Amniotic epithelial cell (primary cell): ENCODE measurements at places on chromosomes 11 and 22.

DNA sequence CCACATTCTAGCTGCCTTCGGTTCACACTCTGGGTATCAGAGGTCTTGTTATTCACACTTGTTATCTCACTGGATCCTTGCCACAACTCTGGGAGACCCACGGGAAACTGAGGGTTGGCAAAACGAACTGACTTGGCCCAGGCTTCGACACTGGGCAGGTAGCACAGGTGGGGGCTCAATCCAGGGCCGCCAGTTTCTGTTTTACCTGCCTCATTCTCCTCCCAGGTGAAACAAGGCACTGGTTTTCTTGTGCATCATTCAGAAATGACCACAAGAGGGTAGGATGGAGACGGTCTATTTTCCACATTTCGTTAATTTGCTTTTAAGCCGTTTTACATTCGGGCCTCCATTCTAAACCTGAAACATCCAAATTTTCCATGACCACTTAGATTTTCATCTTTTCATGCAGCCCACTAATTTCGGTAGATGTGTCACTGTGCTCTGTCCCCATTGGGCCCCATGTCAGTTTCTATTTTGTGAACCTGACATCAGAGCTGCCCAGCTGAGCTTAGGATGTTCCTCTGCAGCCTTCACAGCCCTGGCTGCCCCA, 108.1 kb downstream of the KIAA1671 start:
- DNase-seq, result no peak

DNA sequence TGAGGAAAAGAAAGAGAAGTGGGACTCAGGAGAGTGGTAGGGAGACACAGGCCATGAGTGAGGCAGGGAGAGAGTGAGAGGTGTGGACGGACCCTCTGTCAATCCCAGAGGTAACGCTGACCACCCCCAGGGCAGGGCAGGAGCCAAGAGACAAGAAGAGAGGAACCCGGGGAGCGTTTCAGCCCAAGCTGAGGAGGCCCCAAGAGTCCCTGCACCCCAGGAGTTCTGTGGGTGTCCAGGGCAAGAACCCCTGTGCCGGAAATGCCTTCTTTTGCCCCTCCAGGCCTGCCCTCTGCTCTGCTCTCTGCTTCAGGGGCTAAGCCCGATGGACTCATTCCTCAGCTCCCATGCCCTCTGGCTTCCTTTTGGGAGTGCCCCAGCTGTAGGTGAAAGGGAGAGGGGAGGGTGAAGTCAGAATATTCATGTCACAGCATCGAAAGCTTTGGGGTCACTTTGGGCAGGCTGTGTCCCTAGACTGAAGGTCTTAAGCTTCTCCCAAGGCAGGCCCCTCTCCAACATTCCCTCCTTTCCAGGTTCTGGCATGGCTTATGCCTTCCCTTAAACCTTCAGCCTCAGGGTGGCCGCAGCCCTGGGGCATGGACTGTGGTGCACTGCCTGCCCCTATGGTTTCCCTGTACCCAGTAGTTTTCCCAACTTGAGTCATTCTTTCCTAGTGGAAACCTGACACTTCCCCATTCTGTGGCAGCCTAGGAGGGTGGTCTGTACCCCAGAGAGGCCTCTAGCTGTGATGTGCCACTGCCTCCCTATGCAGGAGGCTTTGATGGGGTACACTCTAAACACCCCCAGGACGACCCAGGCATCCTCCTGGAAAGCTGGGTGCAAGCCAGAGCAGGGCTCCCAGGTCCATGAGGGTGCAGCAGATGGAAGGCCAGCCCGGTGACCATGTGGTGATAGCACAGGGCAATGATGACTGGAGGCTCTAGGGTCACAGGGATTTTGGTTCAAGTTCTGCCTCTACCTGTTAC, 27.1 kb downstream of the MYEOV start:
- DNase-seq, result no peak

DNA sequence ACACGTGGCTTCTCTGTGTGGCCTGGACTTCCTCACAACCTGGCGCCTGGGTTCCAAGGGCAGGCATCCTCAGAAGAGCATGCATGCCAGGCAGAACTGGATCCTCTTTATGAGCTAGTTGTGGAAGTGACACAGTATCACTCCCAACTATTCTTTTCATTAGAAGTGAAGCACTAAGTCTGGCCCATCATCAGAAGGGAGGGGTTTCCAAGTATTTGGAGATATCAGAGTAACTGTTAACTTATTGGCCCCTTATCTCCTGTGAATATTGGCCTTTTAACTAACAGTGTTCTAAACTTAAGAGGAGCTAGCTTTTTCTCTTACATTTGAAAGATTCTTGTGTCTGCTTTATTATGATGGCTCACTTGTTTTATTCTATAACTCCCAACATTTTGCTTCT, 35.5 kb downstream of the FDX1 start:
- no peak for DNase-seq

DNA sequence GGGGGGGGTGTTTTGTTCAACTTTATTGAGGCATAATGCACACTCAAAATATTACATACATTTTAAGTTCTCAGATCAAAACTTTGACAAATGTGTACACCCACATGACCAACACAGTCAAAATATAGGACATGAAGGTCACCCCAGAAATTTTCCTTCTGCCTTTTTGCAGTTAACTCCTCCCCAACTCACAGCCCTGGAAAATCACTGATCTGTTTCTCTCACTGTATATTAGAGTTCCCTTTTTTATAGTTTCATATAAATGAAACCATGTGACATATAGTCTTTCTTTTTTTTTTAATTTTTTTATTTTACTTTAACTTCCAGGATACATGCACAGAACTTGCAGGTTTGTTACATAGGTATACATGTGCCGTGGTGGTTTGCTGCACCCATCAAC, 4.6 kb downstream of the TMPRSS5 start:
- no peak for DNase-seq

- no peak for DNase-seq
Measured at GRCh38 chr22:45179276-45180049, 15.7 kb downstream of the NUP50 start.

DNA sequence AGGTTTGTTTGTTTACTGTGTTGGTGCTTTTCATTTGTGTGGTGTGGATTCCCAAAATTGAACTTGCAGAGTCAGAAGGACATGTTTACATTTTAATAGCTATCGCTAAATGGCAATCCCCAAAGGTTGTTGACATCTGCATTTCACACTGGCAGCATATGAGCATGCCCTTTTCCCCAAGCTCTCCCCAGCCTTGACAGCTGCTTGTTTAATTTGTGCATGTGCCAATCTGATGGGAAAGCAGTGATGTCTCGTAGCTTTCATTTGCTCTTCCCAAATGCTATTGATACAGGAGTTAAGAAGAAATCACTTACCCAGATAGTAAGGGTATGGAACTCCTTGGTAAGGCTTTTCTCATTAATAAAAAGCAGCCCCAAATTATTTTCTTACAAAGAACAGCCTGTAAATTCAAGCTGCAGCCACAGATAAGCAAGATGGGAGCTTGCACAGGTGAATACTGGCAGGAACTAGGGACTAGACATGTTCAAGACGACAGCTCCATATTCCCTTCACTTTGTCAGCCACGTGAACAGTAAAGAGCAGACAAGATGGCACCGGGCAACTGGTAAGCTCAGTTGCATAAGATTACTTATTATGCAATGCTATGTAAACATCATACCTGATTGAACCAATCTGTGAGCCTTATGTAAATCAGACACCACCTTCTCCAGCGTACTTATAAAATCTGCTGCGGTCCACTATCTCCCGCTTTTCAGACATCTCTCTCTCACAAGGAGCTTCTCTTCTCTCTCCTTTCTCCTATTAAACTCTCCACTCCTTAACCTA, 87.4 kb downstream of the IGLL5 start:
- DNase-seq, result no peak

GRCh38 chr11:94469416-94469815, 24.2 kb downstream of the MRE11 start:
- DNase-seq, result no peak

GRCh38 chr22:49108636-49109315, 718.9 kb downstream of the BRD1 start:
- no peak for DNase-seq

DNA sequence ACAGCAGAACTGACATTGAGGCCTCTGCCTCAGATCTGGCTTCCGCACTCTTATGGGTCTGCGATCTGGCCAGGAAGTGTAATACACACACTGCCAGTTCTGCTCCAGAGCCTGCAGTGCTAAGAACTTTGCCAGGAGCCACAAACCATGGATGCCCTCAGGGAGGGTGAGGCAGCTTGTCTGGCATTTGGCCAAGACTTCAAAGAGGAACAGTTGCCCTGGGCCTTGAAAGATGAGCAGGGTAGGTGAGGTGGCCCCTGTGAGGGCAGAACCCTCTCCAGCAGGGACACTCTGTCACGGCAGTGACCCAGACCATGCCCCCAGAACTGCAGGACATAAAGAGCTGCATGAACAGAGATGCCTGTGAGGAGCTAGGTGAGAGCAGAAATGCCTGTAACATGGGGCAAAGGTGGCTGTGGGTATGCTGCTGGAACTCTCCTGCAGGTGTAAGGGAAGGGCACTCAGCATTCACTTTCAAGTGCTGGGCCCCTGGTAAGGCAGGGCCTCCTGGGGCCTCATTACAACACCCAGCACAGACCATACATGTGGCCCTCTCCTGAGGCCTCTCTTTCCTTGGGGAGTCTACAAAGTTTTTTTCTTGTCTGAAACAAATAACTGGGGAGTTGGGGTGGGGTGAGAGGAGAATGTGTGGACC, 47.3 kb downstream of the NEU3 start:
- no peak for DNase-seq

DNA sequence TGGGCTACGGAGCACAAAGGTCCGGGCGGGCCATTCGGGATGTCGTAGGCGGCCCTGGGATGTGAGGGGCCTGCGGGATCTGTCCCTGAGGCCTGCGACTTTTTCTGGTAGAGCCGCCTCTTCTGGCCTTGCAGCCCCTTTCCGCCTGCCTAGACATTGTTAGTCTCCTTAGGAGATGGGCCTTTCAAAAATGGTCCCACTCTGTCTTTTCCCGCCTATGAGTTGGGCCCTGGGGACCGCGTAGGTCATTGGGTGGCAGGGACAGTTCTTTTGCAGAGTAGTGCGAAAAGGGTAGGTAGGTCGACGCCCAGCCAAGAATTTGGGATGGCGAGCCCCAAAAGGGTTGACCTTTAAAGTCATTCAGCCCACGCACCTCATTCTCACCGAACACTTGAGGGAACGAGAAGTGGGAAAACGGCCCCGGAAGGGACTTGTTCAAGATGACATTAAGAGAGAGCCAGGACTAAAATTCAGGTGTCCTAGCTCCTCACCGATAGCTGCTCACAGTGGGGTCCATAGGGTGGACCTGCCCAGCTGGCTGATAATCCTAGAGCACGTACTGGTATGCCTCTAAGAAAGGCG, 785 bp downstream of the OTUB1 start:
- no peak for DNase-seq

DNA sequence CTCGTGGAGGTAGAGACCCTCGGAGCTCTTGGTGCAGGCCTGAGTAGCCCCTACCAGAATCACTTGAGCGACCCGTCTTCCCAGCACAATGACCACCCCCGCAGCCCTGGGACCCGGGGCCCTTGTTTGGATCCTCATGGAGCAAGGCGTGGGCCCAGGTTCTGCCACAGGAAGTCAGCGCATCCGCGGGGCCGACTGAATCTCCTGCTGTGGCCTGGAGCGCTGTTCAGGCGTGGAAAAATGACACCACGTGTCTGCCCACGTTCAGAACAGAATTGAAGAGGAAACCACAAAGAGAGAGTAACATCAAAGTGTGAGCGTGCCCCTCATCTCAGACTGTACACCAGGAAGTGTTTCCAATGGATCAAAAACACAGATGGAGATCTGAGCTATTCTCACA, 1479.2 kb downstream of the TBC1D22A start:
- DNase-seq, result no peak

GRCh38 chr11:108916290-108916689, 251.4 kb downstream of the DDX10 start:
- no peak for DNase-seq

DNA sequence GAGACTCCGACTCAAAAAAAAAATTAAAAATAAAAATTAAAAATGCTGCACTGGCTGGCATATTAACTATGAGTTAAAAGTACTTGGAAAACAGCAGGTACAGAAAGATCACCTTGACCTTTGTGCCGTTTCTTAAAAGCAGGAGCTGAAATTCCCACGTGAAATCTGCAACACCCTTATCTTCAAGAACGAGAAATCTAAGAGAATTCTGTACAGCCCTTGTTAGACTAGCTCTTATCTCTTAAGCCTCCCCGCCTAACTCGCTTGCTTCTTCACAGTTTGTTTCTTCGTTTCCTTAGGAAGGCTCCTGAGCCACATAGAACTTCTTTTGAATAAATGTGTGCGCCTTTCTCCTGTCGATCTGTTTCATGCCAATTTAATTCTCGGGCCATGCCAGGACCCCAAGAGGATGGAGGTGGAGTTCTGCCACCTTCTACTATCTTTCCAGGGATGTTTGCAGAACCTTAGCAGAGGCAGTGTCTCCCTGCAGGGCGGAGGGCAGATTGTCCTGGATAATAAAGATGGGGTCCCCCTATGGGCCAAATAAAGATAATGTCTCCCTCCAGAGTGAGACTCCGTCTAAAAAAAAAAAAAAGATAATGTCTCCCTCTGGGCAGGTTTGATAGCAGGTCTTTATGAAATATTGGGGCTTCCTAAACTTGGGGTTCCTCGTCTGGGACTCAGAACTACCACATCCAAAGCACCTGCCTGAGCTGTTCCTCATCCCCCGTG, 27.4 kb upstream of the SYT8 start:
- DNase-seq, result no peak

GRCh38 chr11:106879832-106880546, 138.3 kb downstream of the GUCY1A2 start:
- peak; percentile 7 for DNase-seq
